ENCODE measurements at places on chromosomes 3 and 15. TPM values are rescaled to one million over a fixed set of nuclear protein-coding genes. Genes with fewer than 3 reads are reported as not detected.
A peak's percentile ranks its signal among the peaks of the same experiment; 100 is the strongest.

- H3K36me3 ChIP-seq, result peaks cover 6% of the 10 kb centered on the region
- H3K27me3 ChIP-seq, result no peaks in the 10 kb centered on the region
- H3K4me1 ChIP-seq, result no peaks in the 10 kb centered on the region
- no peak for DNase-seq
- no peak overlapping the region for H3K4me3 ChIP-seq
- no peak overlapping the region for H3K27ac ChIP-seq
Measured at GRCh38 chr3:163071713-163072112, 1575.1 kb downstream of the OTOL1 start.

- no peaks in the 10 kb centered on the region for H3K36me3 ChIP-seq
- H3K4me1 ChIP-seq, result peaks cover 34% of the 10 kb centered on the region
- DNase-seq, result no peak
- no peaks in the 10 kb centered on the region for H3K27me3 ChIP-seq
- no peak overlapping the region for H3K4me3 ChIP-seq
- H3K27ac ChIP-seq, result no peak overlapping the region
Measured at GRCh38 chr3:113151461-113152031, 59.8 kb upstream of the BOC start.

GRCh38 chr3:47370887-47371697 lies 9.7 kb upstream of the PTPN23 start:
- H3K36me3 ChIP-seq, result no peaks in the 10 kb centered on the region
- peak overlapping the region; percentile 33 for H3K4me3 ChIP-seq
- peak; percentile 72 for DNase-seq

Gene ZMYND10
- 0.31 TPM for total RNA-seq

Gene SLC22A13
- 0.66 TPM for total RNA-seq
